ENCODE measurements at places on chromosomes 2 and 18.

DNA sequence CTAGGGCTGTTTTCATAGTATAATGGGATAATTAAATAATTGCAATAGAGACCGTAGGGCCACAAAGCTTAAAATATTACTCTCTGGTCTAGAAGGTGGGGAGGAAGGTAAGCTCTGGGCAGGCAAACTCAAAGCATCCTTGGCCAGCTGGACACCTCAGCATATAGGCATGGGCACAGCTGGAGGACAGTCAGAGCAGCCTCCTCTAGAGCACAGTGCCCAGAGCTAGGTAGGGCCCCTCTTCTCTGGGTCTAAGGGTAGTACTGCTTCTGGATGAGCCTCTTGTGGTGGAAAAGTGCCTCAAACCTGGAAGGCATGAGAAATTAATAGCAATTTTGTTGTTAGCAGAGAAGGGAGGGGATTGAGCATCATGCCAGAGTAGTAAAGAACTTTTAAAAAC lies 291.3 kb upstream of the FBXO11 start:
- DNase-seq: no peak

GRCh38 chr2:61478086-61478485 lies 7.2 kb upstream of the USP34 start:
- DNase-seq: no peak

DNA sequence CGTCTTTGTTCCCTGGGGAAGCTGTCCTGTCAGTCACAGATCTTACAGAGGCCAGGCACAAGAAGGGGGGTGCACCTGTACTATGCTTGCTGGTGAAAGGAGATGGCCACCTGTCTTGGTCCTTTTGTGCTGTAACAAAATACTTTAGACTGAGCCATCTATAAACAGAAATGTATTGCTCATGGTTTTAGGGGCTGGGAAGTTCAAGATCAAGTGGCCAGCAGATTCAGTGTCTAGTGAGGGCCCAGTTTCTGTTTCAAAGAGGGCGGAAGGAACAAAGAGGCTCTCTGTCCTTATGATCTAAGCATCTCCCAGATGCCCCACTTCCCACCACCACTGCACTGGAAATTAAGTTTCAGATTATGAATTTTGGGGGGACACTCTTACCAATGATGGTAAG lies 35.5 kb upstream of the RPL37A start:
- DNase-seq: no peak

DNA sequence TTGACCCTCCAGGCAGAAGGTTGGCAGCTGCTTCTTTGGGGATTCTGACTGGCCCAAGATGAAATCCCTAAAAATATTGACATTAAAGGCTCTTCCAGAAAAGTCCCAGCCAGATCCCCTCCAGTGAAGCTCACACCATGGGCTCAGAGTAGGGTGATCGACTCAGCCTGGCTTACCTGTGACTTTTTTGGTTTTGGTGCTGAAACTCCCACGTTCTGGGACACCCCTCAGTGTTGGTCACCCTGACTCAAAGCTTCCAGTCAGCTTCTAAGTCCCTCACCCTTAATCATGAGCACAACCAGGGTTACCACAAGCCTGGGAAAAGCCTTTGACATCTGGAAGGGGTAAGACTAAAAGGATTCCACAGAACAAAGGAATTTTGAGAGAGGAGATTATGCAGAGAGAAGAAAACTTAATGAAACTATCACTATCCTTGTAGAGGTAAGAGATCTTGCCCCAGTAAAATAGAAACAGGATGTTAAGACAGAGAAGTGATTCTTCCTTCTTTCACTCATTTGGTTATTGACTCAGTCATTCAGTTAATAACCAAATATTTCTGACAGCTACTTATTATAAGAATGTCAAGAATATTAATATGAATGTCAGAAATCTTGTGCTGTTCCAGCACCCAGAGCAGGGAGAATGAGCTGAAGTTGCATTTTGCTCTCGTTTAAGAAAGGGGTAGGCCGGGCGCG lies 66.8 kb upstream of the SEC11C start:
- no peak for DNase-seq

DNA sequence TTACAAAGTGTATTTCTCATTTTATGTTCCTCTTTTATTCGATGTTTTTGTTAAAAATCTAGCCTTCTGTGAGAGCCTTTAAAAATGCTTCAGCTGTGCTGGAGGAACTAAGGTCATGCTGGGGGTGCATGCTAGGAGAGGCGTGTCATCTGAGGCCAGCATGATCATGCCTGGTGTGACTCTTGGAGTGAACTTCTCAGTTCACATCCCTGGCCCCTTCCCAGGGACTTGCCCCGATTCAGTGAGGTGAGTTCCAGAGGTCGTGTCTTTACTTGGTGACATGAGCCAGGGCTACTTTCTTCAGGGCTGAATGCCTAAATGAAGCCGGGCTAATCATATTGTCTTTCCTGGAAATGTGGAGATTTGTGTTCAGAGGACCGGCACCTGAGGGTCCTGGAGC lies 264.9 kb downstream of the MREG start:
- DNase-seq: no peak

DNA sequence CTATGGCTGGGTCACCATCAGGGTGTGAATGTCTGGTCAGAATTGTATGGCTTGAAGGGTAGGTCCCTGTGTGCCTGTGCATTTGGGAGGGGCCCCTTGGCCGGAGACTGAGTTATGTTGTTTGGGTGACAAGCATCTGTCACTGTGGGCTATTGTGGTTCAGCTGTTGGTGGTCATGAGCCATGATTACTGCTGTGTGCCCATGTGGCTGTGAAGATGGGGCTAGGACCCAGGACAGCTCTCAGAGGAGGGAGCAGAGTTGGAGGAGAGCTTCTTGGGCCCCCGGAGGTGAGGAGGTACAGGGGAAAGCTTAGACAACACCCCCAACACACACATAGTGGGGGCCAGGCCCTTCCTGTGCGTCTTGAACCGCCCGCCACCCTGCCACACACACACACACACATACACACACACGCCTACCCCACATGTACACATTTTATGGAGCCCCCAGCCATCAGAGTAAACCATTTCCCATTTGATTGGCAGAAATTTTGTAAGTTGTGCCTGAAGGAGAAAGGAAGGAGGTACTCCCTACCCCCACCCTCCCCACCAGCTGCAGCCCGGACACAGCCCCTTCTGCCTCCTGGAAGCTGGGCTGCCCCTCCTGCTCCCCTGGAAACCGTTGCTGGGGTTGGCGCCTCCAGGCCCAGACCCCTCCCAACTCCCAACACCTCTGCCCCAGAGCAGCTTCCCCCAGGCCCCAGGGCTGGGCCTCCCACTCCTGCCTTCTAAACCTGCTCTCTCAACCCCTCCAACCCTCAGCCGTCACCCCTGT lies 2.0 kb downstream of the GAREM2 start:
- no peak for DNase-seq
